ENCODE measurements at places on chromosomes 2 and 18. TPM values are rescaled to one million over a fixed set of nuclear protein-coding genes. Genes with fewer than 3 reads are reported as not detected.

The ZNF804A gene
- total RNA-seq, result not detected

DNA sequence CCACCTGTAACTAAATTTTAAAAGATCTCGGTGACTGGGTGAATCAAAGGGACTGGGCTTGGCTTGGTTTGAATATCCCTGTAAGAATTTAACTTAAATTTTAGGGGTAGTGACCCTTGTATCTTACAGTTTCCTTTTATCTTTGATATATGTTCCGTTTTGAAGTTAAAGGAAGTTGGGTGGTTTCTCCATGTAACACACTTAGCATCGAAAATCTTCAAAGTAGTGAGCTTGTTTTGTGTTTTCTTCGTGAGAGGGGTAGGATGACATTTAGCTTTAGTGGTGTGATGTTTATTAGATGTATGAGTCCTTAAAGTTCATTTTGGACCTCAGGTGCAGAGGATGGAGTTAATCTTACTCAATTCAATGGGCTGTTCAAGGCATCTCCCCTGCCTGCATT, 1.6 kb downstream of the WDR7 start:
- no peak for DNase-seq

GRCh38 chr2:211396815-211397214, 840.4 kb downstream of the CPS1 start:
- no peak for DNase-seq

- DNase-seq, result no peak
Measured at GRCh38 chr2:179579800-179580199, 281.6 kb downstream of the ZNF385B start.

DNA sequence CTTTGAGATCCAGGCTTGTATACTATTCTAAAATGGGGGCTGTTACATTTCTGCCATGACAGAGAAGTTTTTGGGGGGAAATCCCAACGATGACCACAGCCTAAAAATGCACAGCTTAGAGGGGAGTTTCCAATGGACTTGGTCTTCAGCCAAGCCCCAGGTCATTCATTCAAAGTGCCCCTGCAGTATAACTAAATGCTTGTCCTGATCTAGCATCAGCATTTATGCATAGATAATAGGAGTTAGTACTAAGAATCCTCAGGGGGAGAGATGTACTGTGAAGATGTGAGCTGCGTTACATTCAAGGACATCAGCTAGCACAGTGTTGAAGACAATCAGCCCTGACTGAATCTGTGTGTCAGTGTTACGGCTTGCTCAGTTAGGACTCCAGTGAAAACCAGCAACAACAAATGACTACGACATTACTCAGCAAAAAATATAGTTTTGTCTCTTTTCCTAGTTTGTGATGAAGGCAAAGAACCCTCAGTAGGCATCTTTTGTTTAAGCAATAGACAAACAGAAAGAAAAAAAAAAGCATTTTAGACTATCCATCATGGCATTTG, 160.9 kb downstream of the ZEB2 start:
- no peak for DNase-seq

Data from osteocyte (in vitro differentiated cells).